Tibial nerve (tissue), 4 donors: ENCODE measurements at places on chromosomes 6 and 20.

- peak overlapping the region; percentile 23 for H3K27ac ChIP-seq
- H3K36me3 ChIP-seq = no peaks in the 10 kb centered on the region
- H3K4me3 ChIP-seq = no peak overlapping the region
- no peaks in the 10 kb centered on the region for H3K4me1 ChIP-seq
- H3K27me3 ChIP-seq = no peaks in the 10 kb centered on the region
These were observed 46.7 kb downstream of the TRERF1 start for GRCh38 chr6:42405021-42405420.

DNA sequence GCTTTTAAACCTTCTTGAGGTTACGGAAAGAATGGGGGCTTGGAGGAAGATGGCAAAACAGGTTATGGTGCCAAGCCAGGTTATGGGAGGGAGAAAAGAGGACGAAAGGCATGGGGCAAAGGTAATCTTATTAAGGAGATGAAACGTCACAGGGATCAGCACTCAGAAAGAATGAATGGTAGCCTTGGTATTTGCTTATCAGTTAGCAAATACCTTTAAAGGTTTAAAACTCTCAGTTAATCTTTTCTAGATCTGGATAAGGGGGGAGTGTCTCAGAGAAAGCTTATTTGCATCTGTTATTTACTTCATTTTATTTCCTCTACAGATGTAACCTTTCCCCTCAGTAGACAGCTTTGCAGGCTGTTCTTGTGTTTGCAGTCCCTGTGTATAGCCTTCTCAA lies 55.5 kb upstream of the EEF1E1 start:
- no peak overlapping the region for H3K27ac ChIP-seq
- no peaks in the 10 kb centered on the region for H3K36me3 ChIP-seq
- no peaks in the 10 kb centered on the region for H3K27me3 ChIP-seq
- H3K4me1 ChIP-seq = no peaks in the 10 kb centered on the region
- H3K4me3 ChIP-seq = no peak overlapping the region

- no peaks in the 10 kb centered on the region for H3K4me1 ChIP-seq
- no peak for DNase-seq
- no peaks in the 10 kb centered on the region for H3K27me3 ChIP-seq
- no peak overlapping the region for H3K4me3 ChIP-seq
These were observed 134.3 kb downstream of the ANKRD60 start for GRCh38 chr20:58094160-58094559.

DNA sequence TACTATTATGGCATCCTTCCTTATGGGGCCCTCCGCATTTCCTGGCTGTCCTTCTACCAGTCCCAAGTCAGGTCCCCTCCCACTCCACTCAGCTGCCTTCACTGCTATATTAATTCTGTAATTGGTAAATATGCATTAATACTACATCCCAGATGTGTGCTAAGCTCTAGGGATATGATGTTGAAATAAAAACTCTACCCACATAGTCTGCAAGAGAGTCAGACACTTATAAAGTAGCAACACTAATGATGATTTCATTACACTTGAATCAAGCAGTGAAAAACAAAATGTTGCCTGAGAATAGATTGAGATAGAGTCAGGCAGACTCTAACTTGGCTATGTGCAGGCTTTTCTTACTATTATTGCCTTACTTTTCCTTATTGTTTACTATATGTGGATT lies 62.4 kb downstream of the AIG1 start:
- no peak overlapping the region for H3K4me3 ChIP-seq
- no peaks in the 10 kb centered on the region for H3K36me3 ChIP-seq
- no peaks in the 10 kb centered on the region for H3K4me1 ChIP-seq
- no peaks in the 10 kb centered on the region for H3K27me3 ChIP-seq

- no peak for DNase-seq
- H3K36me3 ChIP-seq = no peaks in the 10 kb centered on the region
- no peaks in the 10 kb centered on the region for H3K4me1 ChIP-seq
- H3K27ac ChIP-seq = no peak overlapping the region
- no peak overlapping the region for H3K4me3 ChIP-seq
These were observed 289.2 kb upstream of the CNR1 start for GRCh38 chr6:88455317-88455716.

GRCh38 chr6:149223904-149224351 lies 93.6 kb upstream of the TAB2 start:
- H3K27me3 ChIP-seq = no peaks in the 10 kb centered on the region
- H3K4me1 ChIP-seq = no peaks in the 10 kb centered on the region
- no peaks in the 10 kb centered on the region for H3K36me3 ChIP-seq
- H3K27ac ChIP-seq = no peak overlapping the region
- H3K4me3 ChIP-seq = no peak overlapping the region

- H3K27ac ChIP-seq = no peak overlapping the region
- no peaks in the 10 kb centered on the region for H3K4me1 ChIP-seq
- no peak overlapping the region for H3K4me3 ChIP-seq
- no peaks in the 10 kb centered on the region for H3K36me3 ChIP-seq
These were observed 498.7 kb downstream of the TENT5A start for GRCh38 chr6:81253821-81254220.

GRCh38 chr20:35216541-35216940 lies 9.9 kb upstream of the MMP24 start:
- H3K27me3 ChIP-seq = no peaks in the 10 kb centered on the region
- no peak overlapping the region for H3K27ac ChIP-seq
- DNase-seq = no peak
- H3K36me3 ChIP-seq = peaks cover 35% of the 10 kb centered on the region
- H3K4me3 ChIP-seq = no peak overlapping the region

- H3K36me3 ChIP-seq = no peaks in the 10 kb centered on the region
- no peaks in the 10 kb centered on the region for H3K27me3 ChIP-seq
- DNase-seq = no peak
- peaks cover 33% of the 10 kb centered on the region for H3K4me1 ChIP-seq
- no peak overlapping the region for H3K27ac ChIP-seq
- H3K4me3 ChIP-seq = no peak overlapping the region
These were observed 19.3 kb downstream of the UST start for GRCh38 chr6:148765898-148766808.

- no peaks in the 10 kb centered on the region for H3K4me1 ChIP-seq
- no peak for DNase-seq
- peak overlapping the region; percentile 97 for H3K4me3 ChIP-seq
- no peaks in the 10 kb centered on the region for H3K27me3 ChIP-seq
- peak overlapping the region; percentile 100 for H3K27ac ChIP-seq
These were observed 525 bp downstream of the PNRC1 start for GRCh38 chr6:89081129-89081422.

- H3K36me3 ChIP-seq = no peaks in the 10 kb centered on the region
- no peak overlapping the region for H3K4me3 ChIP-seq
- H3K27ac ChIP-seq = no peak overlapping the region
- H3K4me1 ChIP-seq = no peaks in the 10 kb centered on the region
- DNase-seq = no peak
These were observed 42.8 kb upstream of the UBR2 start for GRCh38 chr6:42520786-42521607.

GRCh38 chr20:31593221-31594001 lies 11.7 kb upstream of the ID1 start:
- DNase-seq = no peak
- no peaks in the 10 kb centered on the region for H3K27me3 ChIP-seq
- H3K36me3 ChIP-seq = no peaks in the 10 kb centered on the region

DNA sequence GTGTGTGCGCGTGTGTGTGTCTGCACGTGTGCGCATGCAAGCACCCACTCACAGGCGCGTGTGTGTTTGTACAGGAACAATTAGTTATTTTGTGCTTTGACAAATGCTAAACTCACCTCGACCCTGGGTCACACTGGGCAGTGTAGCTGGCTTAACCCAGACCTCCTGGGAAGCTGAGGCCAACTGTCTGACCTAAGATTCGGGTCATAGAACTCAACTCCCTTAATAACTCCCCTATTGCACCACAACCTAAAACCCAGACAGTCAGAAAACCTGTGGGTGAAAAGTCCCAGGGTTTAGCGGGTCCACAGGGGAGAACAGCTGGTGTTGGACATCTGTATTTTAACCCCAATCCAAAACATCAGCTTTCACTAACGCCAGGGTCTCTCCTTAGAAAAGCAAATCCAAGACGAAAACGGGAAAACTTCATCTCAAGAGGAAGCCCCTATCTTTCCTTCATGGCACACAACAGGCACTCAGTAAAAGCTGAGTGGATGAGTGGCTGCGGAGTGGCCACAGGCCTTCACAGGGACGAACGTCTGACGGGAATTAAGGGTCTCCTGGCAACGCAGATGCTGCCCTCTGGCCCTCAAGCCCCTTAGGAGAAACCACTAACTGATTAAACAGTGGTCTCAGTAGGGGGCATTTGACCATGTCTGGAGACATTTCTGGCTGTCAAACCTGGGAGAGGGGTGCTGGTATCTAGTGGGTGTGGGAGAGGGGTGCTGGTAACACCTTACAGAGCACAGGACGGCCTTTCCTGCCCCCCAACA lies 4.5 kb downstream of the PMEPA1 start:
- H3K27me3 ChIP-seq = no peaks in the 10 kb centered on the region
- H3K27ac ChIP-seq = peak overlapping the region; percentile 97
- H3K4me1 ChIP-seq = peaks cover 26% of the 10 kb centered on the region
- DNase-seq = no peak
- no peak overlapping the region for H3K4me3 ChIP-seq

- peaks cover 22% of the 10 kb centered on the region for H3K36me3 ChIP-seq
- no peaks in the 10 kb centered on the region for H3K27me3 ChIP-seq
- H3K4me1 ChIP-seq = peaks cover 12% of the 10 kb centered on the region
These were observed 84.4 kb downstream of the GMPR start for GRCh38 chr6:16322666-16323312.

DNA sequence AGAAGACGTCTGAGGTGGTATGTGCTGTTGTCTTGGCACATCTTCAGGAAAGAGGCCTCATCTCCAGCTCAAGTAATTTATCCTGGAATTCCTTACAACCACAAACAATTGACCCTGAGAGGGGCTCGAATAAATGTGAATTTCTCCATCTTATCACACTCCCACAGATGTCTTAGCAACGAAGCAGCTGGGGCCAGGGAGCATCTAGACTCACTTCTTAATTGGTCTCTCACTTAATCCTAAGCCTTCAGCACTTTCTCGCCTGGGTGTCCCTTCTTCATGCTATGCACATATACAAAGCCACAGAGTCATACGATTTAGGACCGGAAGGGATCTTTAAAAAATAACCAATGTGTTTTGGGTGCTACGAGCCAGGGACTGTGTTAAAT lies 27.1 kb downstream of the PCK1 start:
- DNase-seq = no peak
- no peaks in the 10 kb centered on the region for H3K36me3 ChIP-seq
- H3K27ac ChIP-seq = no peak overlapping the region
- no peaks in the 10 kb centered on the region for H3K27me3 ChIP-seq
- H3K4me1 ChIP-seq = peaks cover 4% of the 10 kb centered on the region

- H3K27me3 ChIP-seq = no peaks in the 10 kb centered on the region
- DNase-seq = no peak
- peak overlapping the region; percentile 93 for H3K27ac ChIP-seq
- H3K4me3 ChIP-seq = peak overlapping the region; percentile 61
These were observed 1.1 kb downstream of the ID1 start for GRCh38 chr20:31605902-31606803.

GRCh38 chr20:13355941-13356486 lies 134.9 kb downstream of the ISM1 start:
- no peaks in the 10 kb centered on the region for H3K27me3 ChIP-seq
- H3K36me3 ChIP-seq = no peaks in the 10 kb centered on the region

- H3K4me1 ChIP-seq = no peaks in the 10 kb centered on the region
- no peak for DNase-seq
- H3K27me3 ChIP-seq = peaks cover 27% of the 10 kb centered on the region
- H3K27ac ChIP-seq = no peak overlapping the region
- no peaks in the 10 kb centered on the region for H3K36me3 ChIP-seq
These were observed 60.1 kb upstream of the KCNG1 start for GRCh38 chr20:51082988-51083387.

GRCh38 chr6:148934961-148935360 lies 188.1 kb downstream of the UST start:
- no peak overlapping the region for H3K27ac ChIP-seq
- no peaks in the 10 kb centered on the region for H3K27me3 ChIP-seq
- no peak overlapping the region for H3K4me3 ChIP-seq
- no peaks in the 10 kb centered on the region for H3K4me1 ChIP-seq
- DNase-seq = no peak
- H3K36me3 ChIP-seq = no peaks in the 10 kb centered on the region

DNA sequence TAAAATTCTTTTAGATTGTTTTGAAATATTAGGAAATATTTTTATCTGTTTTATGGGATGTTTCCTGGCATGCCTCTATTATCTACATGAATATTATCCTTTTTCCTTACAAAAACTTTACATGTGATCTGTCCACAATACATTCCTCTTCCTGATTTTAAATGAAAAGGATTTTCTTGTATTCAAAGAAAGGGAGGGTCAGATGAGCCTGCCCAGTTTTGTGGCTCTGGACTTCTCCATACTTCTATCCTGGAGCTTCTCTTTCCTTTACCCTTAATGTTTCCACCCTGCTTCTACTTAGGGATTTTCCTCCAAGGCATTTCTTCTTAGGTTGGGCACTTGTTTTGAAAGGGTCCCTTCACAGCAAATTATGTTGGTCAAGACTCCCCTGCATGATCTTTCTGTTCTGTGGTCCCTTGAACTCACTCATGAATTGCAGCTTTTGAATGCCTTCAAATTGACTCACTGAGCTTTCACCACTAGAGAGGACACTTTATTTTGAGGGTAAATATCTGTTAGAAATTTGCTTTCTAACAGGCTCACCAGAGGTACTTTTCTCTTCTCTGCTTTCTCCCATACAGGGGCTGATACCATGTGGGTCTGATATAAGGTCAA lies 104.9 kb downstream of the CENPW start:
- DNase-seq = no peak
- H3K4me1 ChIP-seq = no peaks in the 10 kb centered on the region
- H3K36me3 ChIP-seq = no peaks in the 10 kb centered on the region
- H3K27ac ChIP-seq = no peak overlapping the region
- H3K27me3 ChIP-seq = no peaks in the 10 kb centered on the region

- DNase-seq = no peak
- H3K27ac ChIP-seq = no peak overlapping the region
- H3K4me1 ChIP-seq = no peaks in the 10 kb centered on the region
These were observed 143.5 kb downstream of the WDR27 start for GRCh38 chr6:169558378-169558773.

- H3K4me1 ChIP-seq = no peaks in the 10 kb centered on the region
- H3K27ac ChIP-seq = no peak overlapping the region
- no peak for DNase-seq
- H3K36me3 ChIP-seq = no peaks in the 10 kb centered on the region
- H3K4me3 ChIP-seq = no peak overlapping the region
- H3K27me3 ChIP-seq = no peaks in the 10 kb centered on the region
These were observed 64.5 kb upstream of the SLC22A1 start for GRCh38 chr6:160057080-160057479.

DNA sequence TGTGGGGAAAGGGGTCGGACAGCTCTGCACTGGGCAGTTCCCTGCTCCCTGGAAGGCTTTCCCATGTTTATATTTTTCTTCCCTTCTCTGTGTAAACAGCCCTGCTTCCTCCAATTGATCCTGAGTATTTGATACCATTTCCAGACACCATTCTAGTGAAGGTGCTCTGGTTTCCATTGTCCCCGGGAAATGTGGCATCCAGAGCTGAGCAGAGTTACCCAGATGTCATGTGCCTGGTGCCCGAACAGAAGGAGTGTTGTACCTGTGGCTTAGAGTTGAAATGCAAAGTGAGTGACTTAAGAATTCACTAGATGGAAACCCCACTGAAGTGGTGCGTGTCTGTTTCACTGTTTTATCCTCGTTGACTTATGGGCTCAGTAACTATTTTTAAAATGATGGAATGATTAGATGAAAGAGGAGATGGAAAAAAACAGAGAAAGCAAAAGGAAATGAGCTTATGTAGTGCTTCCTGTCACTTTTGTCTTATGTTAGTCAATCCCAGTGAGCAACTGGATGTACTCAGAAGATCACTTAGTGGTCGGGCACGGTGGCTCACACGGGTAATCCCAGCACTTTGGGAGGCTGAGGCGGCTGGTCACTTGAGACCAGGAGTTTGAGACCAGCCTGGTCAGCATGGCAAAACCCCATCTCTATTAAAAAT lies 83.8 kb downstream of the SASH1 start:
- no peak overlapping the region for H3K27ac ChIP-seq
- no peaks in the 10 kb centered on the region for H3K4me1 ChIP-seq
- no peaks in the 10 kb centered on the region for H3K36me3 ChIP-seq
- no peaks in the 10 kb centered on the region for H3K27me3 ChIP-seq
- H3K4me3 ChIP-seq = no peak overlapping the region
